Fibroblast of skin of abdomen (primary cell): ENCODE measurements at places on chromosomes 11 and 22.

DNA sequence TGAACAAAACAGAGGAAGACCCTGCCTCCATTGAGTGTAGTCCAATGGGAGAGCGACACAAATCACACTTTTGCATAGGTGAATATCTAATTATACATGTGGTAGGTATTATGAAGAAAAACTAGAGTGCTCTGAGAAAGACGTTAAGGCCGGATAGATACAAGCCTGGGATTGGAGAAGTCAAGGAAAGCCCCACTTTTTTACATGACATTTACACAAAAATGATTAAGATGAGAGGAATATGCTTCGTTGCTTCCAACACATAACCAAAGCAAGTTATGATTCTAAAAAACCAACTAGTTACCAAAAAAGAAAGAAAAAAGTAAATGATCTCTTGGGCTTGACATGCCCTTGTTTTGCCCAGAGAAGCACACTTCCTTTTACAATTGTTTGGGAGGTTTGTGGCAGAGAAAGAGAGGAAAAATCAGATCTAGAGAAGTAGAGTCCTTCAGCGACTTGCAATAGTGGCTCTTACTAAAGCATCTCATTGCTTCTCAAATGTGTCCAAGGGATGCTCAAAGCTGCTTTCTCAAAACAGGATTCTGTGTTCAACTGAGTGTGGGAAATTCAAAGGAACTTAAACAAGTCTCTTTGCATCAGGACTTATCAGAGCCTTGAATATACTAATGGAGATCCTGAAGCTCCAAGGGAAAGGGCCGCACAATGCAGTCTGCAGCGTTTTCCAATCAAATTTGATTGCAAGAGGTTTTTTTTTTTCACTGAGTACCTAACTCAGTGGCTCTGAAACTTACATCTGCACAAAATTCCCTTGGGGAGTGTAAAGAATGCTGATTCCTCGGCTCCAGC lies 38.8 kb downstream of the FLI1 start:
- no peak for DNase-seq

- no peak for DNase-seq
Observed at GRCh38 chr11:58796333-58796732, 48.2 kb downstream of the GLYATL2 start.

GRCh38 chr11:115885535-115886421 lies 381.6 kb upstream of the CADM1 start:
- no peak for DNase-seq

DNA sequence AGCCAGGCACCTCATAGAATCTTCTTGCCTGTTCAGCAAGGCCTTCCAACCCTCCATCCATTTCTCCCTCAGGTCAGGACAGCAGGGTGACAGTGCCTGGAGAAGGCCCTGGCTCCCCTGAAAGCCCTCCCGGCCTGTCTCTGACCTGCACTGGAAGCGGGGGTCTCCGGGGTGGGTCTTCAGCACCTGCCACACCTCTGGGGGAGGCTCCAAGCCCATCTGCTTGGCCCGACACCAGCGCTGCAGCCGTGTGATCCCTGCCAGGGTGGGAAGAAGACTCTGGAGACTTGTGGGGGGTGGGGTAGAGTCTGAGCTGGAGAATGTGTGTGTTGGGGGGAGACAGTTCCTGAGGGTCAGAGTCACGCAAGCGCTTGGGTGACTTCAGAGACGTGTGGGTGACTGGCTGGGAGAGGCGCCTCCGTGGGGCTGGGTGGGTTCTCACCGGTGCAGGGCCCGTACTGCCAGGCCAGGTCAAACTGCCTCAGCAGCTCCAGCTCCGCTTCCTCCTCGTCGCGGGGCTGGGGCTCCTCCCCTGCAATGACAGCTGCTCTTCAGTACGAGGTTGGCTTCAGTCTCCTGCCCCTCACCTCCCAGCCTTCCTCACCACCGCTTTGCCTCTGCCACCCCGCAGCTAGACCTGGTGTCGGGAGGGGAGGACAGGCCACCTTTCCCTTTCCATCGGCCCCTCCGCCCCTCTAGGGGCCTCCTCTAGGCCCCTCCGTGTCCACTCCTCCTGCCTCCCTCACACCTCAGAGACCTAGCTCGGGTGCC lies 615 bp downstream of the POLD4 start:
- DNase-seq: no peak

GRCh38 chr11:93188726-93189125 lies 9.1 kb downstream of the SLC36A4 start:
- no peak for DNase-seq

DNA sequence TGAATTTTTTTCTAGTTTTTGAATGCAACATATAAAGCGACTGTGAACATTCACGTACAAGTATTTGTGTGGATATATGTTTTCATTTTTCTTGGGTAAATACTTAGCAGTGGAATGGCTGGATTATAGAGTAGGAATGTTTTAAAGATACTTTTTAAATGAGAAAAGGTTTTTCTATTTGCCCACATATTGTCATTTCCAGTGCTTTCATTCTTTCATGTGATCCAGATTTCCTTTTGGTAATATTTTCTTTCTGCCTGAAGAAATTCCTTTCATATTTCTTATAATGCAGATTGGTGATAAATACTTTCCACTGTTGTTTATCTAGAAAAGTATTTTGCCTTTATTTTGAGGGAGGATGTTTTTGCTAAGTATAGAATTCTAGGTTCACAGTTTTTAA lies 7.9 kb downstream of the DDB2 start:
- DNase-seq: no peak

GRCh38 chr11:111725621-111726020 lies 40.6 kb downstream of the PPP2R1B start:
- DNase-seq: no peak

GRCh38 chr11:27497284-27497866 lies 9.2 kb downstream of the LIN7C start:
- peak; percentile 25 for DNase-seq

GRCh38 chr22:39706376-39707140 lies 136.0 kb downstream of the CACNA1I start:
- DNase-seq: no peak

GRCh38 chr11:90593099-90593498 lies 370.2 kb upstream of the CHORDC1 start:
- DNase-seq: no peak

GRCh38 chr22:34847072-34847471 lies 218.9 kb upstream of the ISX start:
- peak; percentile 83 for DNase-seq

- DNase-seq: no peak
Observed at GRCh38 chr11:27367881-27368280, 4.9 kb upstream of the CCDC34 start.

DNA sequence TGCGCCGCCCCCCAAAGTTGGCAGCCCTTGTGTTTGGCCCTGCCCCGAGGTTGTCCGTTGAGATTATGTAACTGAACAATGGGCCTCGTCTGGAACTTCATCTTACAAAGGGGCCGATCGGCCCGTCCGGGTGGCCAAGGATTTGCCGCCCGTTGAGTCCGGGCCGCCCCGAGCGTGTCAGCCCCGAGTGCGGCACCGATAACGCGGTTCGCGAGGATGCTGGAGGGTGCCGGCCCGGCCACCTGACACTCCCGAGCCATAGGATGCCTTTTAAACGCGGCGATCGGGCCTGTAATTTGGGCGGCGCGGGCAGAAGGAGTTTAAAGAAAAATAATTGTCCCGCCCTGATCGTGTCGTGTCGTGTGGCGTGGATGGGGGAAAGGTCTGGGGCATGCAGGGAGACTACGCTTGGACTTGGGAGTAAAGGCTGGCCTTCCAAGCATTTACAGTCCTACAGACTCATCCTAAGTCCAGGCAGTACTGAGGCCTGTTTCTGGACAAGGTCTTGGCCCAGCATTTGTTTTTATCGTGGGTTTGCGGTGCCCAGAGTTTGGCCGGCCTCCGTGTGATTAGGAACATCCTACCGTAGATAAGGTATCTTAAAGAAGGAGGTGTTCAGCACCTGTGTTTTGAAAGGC lies 1.3 kb downstream of the WEE1 start:
- DNase-seq: no peak

- DNase-seq: peak; percentile 45
Observed at GRCh38 chr11:129323896-129324502, 51.6 kb upstream of the BARX2 start.
